ENCODE measurements at places on chromosomes 7 and 10. TPM values are rescaled to one million over a fixed set of nuclear protein-coding genes. Genes with fewer than 3 reads are reported as not detected.

The GIMAP1 gene
- polyA plus RNA-seq: 9.7 TPM

The MYH16 gene
- not detected for polyA plus RNA-seq

GRCh38 chr10:22593636-22594198, 120.7 kb downstream of the PIP4K2A start:
- DNase-seq: no peak

GRCh38 chr7:12670000-12670729, 17.3 kb upstream of the ARL4A start:
- no peak for DNase-seq

DNA sequence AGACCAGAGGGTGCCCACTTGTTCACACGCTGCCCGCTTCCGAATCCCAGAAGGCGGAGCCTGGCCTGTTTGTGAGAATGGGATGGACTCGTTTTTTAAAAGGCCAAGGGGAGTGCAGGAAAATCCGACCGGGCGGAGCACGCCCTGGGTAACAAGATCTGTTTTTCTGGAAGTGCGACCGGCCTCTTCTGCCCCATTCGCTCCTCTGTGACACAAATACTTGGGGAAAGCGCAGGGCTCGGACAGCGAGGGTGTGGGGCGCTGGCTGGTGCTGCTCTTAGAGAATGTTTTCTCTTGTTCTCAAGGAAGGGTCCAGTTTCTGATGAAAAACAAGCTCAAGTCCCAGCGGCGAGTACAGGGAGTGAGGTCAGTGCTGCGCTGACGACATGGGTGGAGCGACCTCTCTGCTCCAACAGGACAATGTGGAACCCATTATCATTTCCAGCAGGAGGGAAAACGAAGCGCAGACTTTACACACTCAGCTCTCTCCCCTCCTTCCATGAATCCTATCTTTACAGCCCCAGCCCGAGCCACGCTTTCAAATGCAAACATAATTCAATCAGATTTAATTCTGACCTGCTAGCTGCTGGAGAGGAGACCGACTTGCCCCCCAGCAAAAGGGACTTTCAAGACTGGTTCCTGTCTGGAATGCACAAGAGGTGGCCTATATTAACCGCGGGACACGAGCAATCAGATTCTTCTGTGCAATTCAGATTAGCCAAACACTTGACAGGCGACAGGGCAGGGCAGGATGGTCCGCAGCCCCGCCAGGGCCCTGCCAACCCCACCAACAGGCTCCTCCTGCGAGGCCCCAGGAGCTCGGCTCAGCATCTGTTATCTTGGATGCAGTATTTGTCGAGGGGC, 1.1 kb downstream of the RADIL start:
- no peak for DNase-seq

DNA sequence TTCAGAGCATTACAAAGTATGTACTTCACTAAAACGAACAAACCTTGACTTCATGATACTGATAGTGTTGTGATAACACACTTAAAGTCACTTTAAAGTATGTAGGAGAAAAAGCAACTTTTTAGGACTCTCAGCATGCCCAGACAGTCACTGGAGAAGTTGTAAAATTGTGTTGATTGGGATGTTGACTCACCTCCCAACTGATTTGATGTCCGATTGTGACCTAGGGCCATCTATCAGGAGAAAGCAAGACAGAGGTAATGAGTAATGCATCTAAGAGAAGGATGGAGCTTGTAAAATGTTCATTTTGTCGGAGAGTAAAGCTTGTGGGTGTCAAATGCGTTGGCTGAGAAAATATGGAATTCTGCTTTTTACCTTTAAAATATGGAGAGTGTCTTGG, 135.4 kb upstream of the SEMA3D start:
- no peak for DNase-seq

The HOGA1 gene
- 73.4 TPM for polyA plus RNA-seq

- DNase-seq: no peak
Observed at GRCh38 chr7:158286210-158286609, 301.4 kb downstream of the PTPRN2 start.

The LMBR1 gene
- polyA plus RNA-seq: 5.8 TPM

DNA sequence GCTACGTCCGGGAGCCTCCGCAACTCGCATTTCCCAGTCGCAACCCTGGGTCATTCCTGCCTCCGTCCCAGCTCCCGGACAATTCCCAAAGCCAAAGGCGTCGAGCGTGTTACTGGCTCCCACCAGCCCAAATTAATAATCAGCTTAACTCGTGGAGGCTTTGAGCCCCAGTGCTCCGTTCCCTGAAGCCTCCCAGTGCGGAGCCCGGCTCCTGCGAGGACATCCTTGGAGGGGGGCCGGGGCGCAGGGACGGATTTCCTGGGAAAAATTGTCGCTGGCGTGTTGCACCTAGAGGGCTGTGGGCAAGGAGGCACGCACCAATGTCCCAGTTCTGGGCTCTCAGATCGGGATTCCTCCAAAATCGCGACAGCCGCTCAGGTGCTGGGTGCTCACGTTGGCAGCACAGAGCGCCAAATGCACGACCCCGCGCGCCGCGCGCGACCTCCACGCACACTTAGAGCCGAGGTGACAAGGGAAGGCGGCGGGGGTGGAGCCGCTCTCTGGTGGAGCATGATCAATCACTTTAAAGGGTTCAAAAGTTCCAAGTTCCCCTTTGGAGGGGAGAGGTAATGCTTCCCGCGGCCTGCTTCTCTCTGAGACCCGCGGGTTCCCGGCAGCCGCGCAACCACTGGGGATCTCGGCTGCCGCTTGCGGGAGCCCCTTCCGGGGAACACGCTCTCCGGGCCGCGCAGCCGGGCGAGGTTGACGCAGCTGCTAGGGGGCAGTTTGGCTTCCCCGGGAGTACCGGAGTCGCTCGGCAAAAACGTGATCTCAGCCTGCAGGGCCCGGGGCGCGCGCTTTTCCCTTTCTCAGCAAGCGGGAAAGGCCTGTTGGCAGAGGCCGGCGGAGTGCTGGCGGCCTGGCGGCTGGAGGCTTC, 25.5 kb downstream of the SKIDA1 start:
- no peak for DNase-seq

The CCL24 gene
- not detected for polyA plus RNA-seq

The NPFFR1 gene
- polyA plus RNA-seq: not detected

The FAM20C gene
- polyA plus RNA-seq: 21.0 TPM

Measured in heart left ventricle (tissue), 16 donors.